ENCODE measurements at places on chromosomes 3 and 15. TPM values are rescaled to one million over a fixed set of nuclear protein-coding genes. Genes with fewer than 3 reads are reported as not detected.

The KCNMB3 gene
- total RNA-seq: 1.6 TPM

DNA sequence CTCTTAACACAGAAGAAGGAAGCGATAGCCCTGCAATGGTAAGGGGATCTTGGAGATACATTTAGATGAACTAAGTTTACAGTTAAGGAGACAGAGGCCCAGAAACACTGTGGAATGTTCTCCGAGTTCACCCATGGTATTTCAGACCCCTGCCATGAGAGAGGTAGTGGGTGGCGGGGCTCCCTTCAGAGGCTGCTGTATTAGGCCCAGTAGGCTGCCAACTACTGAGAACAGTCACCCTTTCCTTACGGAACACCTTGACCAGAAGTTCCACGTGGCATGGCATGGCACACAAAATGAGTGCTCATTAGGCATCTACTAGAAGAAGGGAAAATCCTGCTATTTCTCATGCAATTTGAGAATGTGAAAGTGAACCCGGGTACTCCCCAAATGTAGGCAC, 195.4 kb downstream of the TNIK start:
- no peak overlapping the region for H3K27ac ChIP-seq
- no peaks in the 10 kb centered on the region for H3K36me3 ChIP-seq
- no peak for DNase-seq
- H3K27me3 ChIP-seq: no peaks in the 10 kb centered on the region
- peaks cover 2% of the 10 kb centered on the region for H3K4me1 ChIP-seq
- H3K4me3 ChIP-seq: no peak overlapping the region

DNA sequence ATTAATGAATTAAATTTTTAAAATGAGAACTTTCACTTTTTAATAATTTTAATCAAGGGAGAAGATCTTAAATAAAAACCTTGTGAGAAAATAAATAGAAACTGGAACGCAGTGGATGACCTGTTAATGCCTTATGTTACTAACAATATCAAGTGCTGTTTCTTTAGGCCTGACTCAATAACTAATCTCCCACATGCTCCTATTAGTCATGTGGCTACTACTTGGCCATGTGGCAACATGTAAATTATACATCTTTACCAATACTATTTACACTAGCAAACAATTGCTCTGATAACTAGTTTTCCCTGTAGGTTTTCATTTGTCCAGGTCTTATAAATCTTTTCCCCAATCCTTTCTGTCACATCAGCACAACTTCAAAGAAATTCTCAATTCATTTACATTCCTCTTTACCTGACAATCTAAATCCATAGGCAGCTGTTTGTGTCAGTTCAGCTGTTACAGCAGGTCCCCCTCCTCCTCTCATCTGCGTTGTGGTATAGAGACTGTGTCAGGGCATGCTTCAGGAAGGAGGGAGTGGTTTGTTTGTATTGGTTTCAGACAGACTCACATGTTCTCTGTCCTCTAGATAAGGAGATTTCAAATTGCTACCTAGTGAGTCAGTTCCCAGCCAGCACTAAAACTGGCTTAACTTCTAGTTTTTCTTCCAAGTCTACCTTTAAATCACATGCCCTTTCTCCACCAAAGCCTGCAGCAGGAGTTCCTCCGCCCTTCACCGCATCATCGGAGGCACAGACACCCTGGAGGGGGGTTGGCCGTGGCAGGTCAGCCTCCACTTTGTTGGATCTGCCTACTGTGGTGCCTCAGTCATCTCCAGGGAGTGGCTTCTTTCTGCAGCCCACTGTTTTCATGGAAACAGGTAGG, 11.3 kb upstream of the C3orf52 start:
- H3K4me3 ChIP-seq: no peak overlapping the region
- H3K4me1 ChIP-seq: no peaks in the 10 kb centered on the region
- no peak for DNase-seq
- H3K27ac ChIP-seq: no peak overlapping the region
- no peaks in the 10 kb centered on the region for H3K27me3 ChIP-seq

DNA sequence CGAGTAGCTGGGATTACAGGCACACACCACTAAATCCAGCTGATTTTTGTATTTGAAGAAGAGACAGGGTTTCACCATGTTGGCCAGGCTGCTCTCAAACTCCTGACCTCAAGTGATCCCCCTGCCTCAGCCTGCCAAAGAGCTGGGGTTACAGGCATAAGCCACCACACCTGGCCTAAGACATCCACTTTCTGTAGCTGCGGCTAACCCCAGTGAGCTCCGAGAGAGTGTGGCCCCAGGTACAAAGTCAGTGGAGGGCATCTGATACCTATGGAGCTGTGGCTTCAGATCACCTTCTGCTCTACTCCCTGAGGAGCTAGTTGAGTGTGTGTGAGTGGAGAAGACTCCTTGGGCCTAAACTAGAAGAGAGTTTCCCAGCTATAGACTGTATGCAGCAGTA, 189.3 kb upstream of the TSC22D2 start:
- DNase-seq: no peak
- H3K27ac ChIP-seq: no peak overlapping the region

DNA sequence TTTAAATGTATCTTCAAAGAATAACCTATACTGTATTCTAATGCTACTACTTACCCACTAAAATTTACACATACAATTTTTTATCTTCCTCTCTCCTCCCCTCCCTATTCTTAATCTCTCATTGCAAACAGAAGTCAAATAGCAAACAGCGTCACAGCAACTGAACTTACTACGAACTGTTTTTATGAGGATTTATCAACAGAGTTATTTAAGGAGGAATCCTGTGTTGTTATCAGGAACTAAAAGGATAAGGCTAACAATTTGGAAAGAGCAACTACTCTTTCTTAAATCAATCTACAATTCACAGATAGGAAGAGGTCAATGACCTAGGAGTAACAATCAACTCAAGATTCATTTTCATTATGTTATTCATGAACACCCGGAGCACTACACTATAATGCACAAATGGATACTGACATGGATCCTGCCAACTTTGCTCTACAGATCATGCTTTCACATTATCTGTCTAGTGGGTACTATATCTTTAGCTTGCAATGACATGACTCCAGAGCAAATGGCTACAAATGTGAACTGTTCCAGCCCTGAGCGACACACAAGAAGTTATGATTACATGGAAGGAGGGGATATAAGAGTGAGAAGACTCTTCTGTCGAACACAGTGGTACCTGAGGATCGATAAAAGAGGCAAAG, 984 bp downstream of the FGF7 start:
- no peaks in the 10 kb centered on the region for H3K27me3 ChIP-seq
- H3K4me1 ChIP-seq: no peaks in the 10 kb centered on the region
- peak overlapping the region; percentile 51 for H3K4me3 ChIP-seq
- no peak overlapping the region for H3K27ac ChIP-seq

Data from ovary (tissue), 10 donors.